ENCODE measurements at places on chromosomes 7 and 10.

GRCh38 chr10:70343712-70344111 lies 38.7 kb downstream of the LRRC20 start:
- no peak for DNase-seq

DNA sequence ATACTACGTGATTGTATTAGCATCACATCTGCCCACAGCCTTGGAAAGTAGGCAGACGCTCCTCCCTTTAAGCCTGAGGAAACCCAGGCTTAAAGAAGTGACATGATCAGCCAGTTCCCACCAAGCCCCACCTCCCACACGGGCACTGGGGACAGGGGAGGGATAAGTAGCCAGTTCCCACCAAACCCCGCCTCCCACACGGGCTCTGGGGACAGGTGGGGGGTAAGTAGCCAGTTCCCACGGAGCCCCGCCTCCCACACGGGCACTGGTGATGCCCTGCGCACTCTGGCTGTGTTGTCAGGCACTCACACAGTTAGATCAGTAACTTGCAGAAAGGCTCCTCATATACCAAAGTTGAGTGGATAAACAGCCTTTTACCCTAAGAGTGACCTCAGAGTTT lies 606.8 kb downstream of the PTPRN2 start:
- no peak for DNase-seq

- DNase-seq = no peak
Observed at GRCh38 chr10:126930883-126931503, 25.8 kb downstream of the DOCK1 start.

DNA sequence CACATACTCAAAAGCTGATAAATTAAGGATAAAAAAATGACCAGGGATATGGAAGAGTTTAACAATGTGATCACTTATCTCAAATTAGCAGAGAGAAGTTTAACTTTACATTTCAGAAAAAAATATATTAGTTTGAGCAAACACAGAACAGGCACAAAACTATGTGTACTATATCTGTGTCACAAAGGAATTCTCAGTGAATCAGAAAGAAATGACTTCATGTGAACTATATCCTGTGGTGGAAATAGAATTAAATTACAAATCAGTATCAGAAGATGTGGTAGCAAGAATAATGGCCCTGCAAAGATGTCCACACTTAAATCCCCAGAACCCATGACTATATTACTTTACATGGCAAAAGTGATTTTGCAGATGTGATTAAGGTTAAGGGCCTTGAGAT lies 70.3 kb downstream of the SEC23IP start:
- no peak for DNase-seq

GRCh38 chr10:88386204-88386788 lies 196.8 kb downstream of the RNLS start:
- DNase-seq = no peak

GRCh38 chr10:71893920-71894319 lies 42.9 kb upstream of the PSAP start:
- DNase-seq = no peak

DNA sequence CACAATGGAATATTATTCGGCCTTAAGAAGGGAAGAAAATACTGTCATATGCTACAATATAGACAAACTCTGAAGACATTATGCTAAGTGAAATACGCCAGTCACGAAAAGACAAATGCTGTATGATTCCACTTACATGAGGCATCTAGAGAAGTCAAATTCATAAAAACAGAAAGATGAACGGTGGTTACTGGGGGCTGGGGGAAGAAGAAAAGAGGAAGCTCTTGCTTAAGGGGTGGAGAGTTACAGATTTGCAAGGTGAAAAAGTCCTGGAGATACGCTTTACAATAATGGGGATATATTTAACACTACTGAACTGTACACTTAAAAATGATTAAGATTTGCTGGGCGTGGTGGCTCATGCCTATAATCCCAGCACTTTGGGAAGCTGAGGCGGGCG lies 49.0 kb downstream of the PSMC2 start:
- no peak for DNase-seq

Data from stimulated activated CD4-positive, alpha-beta T cell treated with anti-CD3 and anti-CD28 coated beads, Interleukin-1b, Interleukin-23, amount 100 ng/mL, for 4 hours (primary cell).